GM12864 (cell line): ENCODE measurements at places on chromosomes 3 and 15.

DNA sequence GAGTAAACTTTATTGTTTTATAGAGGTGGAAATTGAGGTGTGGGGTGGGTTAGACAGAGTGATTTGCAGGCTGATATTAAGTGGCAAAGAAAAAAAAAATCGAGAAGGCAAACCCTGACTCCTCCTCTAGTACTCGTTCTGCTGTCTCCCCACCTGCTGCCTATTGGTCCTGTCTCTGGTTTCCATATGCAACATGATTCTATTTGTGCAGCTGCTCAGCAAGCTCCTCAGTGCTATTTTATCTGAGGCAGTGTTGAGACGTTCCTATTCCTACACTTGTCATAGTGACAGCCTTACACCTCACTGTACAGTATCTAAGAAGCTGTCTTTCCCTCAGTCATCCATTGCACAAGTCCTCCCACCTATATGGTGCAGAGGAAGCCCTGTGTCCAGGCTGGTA lies 45.1 kb downstream of the RSL24D1 start:
- no peak for DNase-seq

- peak; percentile 13 for DNase-seq
Observed at GRCh38 chr3:148727231-148727630, 29.5 kb downstream of the AGTR1 start.

GRCh38 chr3:147934451-147935180 lies 525.5 kb downstream of the ZIC1 start:
- DNase-seq, result no peak

- no peak for DNase-seq
Observed at GRCh38 chr3:150699068-150699639, 4.6 kb downstream of the ERICH6 start.

DNA sequence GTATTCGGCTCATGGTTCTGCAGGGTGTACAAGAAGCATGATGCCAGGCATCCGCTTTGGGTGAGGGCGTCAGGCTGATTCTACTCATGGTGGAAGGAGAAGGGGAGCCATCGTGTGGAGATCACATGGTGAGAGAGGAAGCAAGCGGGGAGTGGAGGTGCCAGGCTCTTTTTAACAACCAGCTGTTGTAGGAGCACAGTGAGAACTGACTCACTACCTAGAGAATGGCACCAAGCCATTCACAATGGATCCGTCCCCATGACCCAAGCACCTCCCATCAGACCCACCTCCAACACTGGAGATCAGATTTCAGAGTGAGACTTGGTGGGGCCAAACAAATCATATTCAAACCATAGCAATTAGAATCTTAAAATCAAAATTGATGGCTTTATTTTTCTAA lies 259.8 kb upstream of the CTDSPL start:
- no peak for DNase-seq

DNA sequence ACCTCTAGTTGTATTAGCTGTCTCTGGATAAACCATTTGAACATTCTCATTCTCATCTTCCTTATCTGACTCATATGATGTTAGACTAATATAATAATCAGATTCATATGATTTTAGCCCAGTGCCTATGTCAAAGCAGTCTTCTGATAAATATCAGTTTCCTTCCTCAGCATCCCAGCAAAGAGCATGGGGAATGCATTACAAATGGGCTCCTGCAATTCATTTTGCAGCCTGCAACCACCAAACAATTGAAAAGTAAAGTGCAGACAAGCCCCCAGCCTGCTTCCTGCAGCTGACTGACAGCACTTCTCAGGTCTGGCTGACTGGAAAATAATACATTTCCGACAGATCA lies 78.2 kb upstream of the STAC start:
- DNase-seq, result no peak
